ENCODE measurements at places on chromosomes 3 and 15.

GRCh38 chr15:63599401-63600000 lies 2.3 kb downstream of the FBXL22 start:
- no peak for DNase-seq

- DNase-seq = no peak
Observed at GRCh38 chr15:88878720-88879184, 16.6 kb downstream of the HAPLN3 start.

GRCh38 chr15:73681856-73682599 lies 2.2 kb upstream of the CD276 start:
- DNase-seq = no peak

- DNase-seq = peak; percentile 51
Observed at GRCh38 chr3:183428447-183429211, at the start of gene MCF2L2. Gene MCF2L2, minus strand, starts transcription at chr3:183428619. Its CDS starts 642 bp downstream, at chr3:183427977.

DNA sequence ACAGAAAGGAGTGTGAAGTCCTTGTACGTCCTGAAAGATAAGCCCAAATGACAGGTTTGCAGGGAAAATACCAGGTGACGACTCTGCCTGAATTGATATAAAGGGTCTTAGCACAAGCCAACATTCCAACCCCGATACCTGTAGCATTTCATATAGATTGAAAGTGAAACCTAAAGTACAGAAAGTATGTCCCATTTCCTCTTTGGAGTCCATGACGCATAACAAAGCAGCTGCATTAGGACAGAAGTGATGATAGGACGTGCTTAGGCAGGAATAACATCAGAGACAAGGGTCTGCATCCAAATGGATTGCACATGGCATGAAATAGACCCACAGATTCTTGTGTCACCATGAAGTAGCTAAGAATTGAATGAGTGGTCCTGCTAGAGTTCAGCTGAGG lies 187.0 kb upstream of the ROBO1 start:
- DNase-seq = no peak

DNA sequence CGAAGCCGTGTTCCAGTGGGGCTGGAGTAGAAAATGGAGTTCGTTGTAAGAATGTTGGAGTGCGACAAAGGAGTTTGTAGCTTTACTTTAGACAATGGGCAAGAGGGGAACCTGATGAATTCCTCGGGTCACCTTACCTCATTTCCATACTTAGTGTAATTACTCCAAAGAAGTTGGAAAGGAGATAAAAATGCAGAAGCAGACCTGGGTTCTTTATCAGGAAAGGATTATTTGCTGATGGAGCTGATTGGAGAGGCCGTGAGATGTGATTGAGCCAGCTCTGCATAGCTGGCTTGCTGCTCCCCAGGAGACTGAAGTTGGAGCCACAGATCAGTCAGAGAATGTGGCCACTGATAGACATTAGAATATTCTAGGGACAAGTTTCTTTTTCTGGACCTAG lies 33.4 kb upstream of the TBL1XR1 start:
- DNase-seq = no peak

DNA sequence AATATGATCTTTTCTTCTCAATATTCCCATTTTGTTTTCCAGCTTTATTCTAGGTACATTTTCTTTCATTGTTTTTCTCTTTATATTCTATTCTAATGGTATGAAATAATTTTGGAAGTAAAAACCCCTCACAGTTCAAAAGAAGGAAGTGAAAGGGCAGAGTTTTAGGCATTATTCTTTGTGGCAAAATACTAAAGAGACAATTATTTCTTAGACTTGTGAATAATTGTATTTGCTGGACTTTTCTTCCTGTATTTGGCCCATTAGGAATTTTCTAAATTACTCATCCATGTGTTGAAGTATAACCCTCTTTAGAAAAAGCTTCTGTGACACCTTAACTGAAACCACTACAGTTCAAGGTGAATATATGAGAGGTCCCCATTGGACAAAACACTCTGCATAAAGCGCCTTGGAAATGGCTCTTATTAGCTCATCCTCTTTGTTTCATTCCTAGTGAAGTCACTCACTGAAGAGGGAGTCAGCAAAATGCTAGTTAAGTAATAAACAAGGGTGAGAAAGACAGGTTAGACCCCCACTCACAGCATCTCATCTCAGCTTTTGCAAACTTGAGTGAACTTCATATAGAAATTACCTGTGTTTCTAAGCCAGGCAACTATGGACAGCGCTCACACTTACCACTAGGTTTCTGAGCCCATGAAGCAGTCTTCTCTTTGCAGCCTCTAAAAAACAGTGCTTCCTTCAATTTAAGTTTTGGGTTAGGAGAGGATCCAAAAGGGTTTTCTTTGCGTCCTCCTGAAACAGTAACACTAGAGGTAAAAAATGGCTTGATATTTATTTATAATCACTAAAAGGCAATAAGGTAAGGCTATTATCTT lies 327.5 kb downstream of the ARPP21 start:
- no peak for DNase-seq

GRCh38 chr3:197545571-197545970 lies 10.2 kb downstream of the BDH1 start:
- no peak for DNase-seq

DNA sequence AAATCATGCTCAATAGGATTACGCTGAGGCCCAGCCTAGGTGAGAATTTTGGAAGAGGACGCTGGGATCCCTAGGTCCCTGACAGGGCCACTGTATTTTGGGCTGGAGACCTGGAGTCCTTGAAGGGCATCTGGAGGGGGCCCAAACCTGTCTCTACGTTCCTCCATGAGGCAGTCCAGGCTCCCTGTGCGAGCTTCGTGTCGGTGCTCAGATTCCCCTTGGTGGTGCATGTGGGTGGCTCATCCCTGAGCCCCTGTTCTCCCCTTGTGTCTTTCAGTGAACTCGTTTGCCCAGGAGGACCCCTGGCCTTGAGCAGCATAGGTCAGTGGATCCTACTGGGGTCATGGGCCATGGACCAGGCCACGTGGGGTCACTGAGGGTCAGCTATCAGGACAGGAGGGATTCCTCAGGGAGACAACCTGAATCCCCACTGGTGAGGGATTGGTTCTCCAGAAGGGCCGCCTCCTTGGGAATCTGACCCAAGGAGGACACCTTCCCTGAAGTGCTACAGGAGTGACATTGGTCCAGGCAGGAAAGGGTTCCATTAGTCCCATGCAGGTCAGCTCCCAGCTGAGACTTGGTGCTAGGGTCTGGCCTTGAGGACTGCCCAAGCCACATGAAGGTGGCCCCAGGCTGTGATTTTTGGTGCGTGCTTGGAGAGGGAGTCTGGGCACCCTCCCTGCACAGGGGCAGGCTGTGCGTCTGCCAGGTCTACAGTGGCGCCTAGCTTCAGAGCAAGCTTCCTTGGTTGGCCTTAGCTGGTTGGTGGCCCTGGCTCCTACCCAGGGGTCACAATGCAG lies 229.8 kb downstream of the SNRPN start:
- DNase-seq = no peak

GRCh38 chr3:48504051-48504946 lies at the start of gene SHISA5:
Gene SHISA5, minus strand, starts transcription at chr3:48504174. Its CDS starts 80 bp downstream, at chr3:48504094.
- DNase-seq = peak; percentile 26

DNA sequence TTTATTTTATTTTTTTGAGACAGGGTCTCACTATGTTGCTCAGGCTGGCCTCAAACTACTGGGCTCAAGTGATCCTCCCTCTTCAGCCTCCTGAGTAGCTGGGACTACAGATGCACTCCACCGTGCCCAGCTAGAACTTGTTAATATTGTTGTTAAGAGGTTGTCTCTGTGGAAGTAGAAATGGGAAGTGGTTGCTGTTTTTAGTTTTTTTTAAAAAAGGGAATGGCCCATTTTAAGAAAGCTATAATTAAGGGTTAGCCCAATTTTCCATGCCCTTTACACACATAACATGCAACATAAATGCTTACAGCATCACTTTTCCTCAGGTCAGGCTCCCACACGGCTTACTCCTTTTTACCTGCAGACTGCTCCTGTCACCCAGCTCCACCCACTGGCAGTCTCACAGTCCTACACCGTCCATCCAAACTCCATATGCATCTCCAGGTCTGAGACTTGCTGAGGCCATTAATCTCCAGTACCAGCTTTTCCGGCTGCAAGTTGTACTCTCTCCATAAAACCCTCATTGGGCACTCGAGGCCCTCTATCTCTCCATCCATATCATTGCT lies 19.8 kb downstream of the MORC1 start:
- DNase-seq = no peak

- DNase-seq = no peak
Observed at GRCh38 chr3:109188741-109189140, 52.2 kb downstream of the C3orf85 start.

DNA sequence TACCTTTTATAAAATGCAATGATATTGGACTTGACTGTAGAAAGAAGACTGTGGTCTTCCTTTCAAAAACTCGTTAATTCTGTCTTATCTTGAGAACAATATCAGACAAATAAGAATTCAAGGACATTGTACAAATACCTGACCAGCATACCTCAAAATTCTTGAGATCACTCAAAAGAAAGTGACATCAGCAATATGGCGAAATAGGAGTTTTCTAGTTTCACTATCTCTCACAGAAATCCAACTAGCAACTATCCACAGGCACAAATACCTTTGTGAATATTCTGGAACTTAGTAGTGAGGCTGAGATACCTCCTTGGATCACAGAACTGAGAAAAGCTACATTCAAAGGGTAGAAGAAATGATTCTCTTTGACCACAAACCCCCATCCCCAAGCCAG lies 419.7 kb downstream of the ZNF385D start:
- DNase-seq = no peak

- DNase-seq = no peak
Observed at GRCh38 chr3:182486463-182486862, 306.8 kb upstream of the ATP11B start.

DNA sequence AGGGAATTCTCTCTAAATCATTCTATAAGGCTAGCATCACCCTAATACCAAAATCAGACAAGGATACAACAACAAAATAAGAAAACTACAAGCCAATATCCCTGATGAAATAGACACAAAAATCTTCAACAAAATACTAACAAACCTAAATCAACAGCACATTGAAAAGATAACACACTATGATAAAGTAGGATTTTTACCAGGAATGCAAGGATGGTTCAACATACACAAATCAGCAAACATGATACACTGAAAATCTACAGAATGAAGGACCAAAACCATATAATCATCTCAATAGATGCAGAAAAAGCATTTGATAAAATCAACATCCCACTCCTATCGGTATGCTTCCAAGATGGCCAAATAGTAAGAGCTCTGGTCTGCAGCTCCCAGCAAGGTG lies 39.5 kb downstream of the ALDH1A2 start:
- no peak for DNase-seq

GRCh38 chr3:79344876-79345871 lies 422.6 kb downstream of the ROBO1 start:
- no peak for DNase-seq

GRCh38 chr3:63998852-63999754 lies 24.2 kb downstream of the PSMD6 start:
- DNase-seq = no peak

GRCh38 chr3:8488411-8488810 lies 13.2 kb upstream of the LMCD1 start:
- no peak for DNase-seq

DNA sequence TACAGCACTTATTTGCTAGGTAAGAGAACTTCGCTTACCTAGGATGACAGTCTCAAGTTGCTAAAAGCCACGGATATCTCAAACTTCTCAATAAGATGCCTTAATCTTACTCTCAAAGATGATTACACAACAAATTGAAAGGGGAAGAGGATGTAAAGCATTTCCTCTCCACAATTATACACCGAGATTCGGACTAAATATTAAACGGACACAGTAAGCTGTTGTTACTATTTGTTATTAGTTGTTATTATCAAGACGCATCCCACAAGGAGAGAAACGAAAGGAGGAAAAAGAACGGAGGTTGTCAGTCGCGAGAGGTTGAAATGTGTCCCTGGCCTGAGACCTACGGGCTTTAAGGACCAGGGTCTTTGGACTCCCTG lies 660 bp downstream of the ZNF106 start:
- DNase-seq = no peak

- DNase-seq = no peak
Observed at GRCh38 chr3:57952208-57952631, 56.0 kb upstream of the FLNB start.

GRCh38 chr15:79053894-79054293 lies 36.7 kb downstream of the RASGRF1 start:
- DNase-seq = no peak

DNA sequence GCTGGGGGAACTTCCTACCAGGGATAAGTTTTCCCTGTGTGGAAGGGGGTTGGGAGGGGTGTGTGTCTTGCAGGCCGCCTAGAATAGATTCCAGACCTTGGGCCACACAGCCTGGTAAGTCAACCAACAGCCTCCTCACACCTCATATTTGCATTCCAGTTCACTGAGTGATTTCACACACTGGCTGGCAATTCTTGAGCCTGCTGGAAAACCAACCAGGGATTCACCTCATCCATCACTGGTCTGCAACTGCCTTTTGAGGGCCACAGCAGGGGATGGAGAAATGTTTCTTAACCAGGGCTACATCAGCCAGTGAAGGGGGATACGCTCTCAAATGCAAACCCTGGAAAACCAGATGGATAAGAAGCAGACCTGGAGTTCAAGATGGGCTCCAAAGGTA lies 2.0 kb downstream of the FSTL1 start:
- no peak for DNase-seq

- no peak for DNase-seq
Observed at GRCh38 chr3:62771331-62772072, 103.7 kb downstream of the CADPS start.
